ENCODE measurements at places on chromosomes 7 and 10.
A peak's percentile ranks its signal among the peaks of the same experiment; 100 is the strongest.

GRCh38 chr10:58266003-58266825, 1.5 kb downstream of the IPMK start:
- DNase-seq = peak; percentile 78

DNA sequence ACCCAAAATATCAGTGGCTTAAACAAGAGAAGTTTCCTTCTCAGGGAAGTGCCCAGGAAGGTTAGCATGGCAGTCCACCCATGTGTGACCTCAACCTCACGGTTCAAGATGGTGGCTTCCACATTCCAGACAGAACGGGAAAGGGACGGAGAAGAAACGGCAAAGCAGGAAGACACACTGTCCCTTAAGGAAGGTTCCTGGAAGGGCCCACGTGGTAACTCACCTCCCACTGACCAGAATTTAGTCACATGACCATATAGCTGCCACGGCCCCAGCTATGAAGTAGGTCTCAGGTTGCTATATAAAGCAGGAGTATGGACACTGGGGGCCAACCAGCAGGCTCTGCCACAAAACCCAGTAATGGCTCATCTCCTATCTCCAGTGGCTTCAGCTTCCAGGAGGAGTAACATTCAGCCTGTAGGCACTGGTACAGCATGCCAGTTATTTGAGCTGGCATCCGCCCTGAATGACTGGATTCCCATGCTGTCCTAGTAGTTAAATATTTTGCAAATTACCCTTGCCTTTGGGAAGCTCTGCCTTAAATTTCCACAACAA, 278.5 kb upstream of the KLF14 start:
- H3K4me1 ChIP-seq = peaks cover 40% of the 10 kb centered on the region
- DNase-seq = no peak
- no peak overlapping the region for H3K4me3 ChIP-seq
- H3K27me3 ChIP-seq = no peaks in the 10 kb centered on the region
- no peaks in the 10 kb centered on the region for H3K36me3 ChIP-seq
- peak overlapping the region; percentile 97 for H3K27ac ChIP-seq

GRCh38 chr7:76293407-76293901, 9.0 kb upstream of the HSPB1 start:
- no peak overlapping the region for H3K4me3 ChIP-seq
- H3K27me3 ChIP-seq = no peaks in the 10 kb centered on the region
- H3K27ac ChIP-seq = peak overlapping the region; percentile 97
- peaks cover 32% of the 10 kb centered on the region for H3K4me1 ChIP-seq

DNA sequence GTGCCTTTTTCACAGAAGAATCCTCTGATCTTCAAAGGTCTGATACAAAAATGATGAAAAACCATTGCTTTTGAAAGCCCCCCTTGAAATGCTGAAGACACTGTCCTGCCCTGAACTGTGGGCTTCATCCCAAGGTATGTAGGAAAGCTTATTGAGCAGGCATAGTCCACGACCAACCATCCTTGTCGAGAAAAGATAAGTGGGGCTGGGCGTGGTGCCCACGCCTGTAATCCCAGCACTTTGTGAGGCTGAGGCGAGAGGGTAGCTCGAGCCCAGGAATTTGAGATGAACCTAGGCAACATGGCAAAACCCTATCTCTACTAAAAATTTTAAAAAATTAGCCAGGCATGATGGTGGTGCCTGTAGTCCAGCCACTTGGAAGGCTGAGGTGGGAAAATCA, 25.6 kb downstream of the TACR2 start:
- no peak overlapping the region for H3K27ac ChIP-seq
- peaks cover 25% of the 10 kb centered on the region for H3K36me3 ChIP-seq
- H3K4me3 ChIP-seq = no peak overlapping the region
- DNase-seq = no peak

GRCh38 chr10:35639021-35639727, 2.9 kb downstream of the FZD8 start:
- H3K27me3 ChIP-seq = no peaks in the 10 kb centered on the region
- no peaks in the 10 kb centered on the region for H3K36me3 ChIP-seq
- H3K27ac ChIP-seq = no peak overlapping the region
- peak overlapping the region; percentile 91 for H3K4me3 ChIP-seq

- no peaks in the 10 kb centered on the region for H3K27me3 ChIP-seq
- H3K4me3 ChIP-seq = no peak overlapping the region
- H3K27ac ChIP-seq = no peak overlapping the region
- H3K36me3 ChIP-seq = no peaks in the 10 kb centered on the region
Observed at GRCh38 chr10:53406532-53406931, 633.9 kb upstream of the MBL2 start.

GRCh38 chr7:43004082-43004481, 71.9 kb downstream of the MRPL32 start:
- no peaks in the 10 kb centered on the region for H3K4me1 ChIP-seq
- H3K27me3 ChIP-seq = peaks cover 2% of the 10 kb centered on the region
- no peak overlapping the region for H3K4me3 ChIP-seq
- no peaks in the 10 kb centered on the region for H3K36me3 ChIP-seq
- DNase-seq = no peak
- no peak overlapping the region for H3K27ac ChIP-seq

DNA sequence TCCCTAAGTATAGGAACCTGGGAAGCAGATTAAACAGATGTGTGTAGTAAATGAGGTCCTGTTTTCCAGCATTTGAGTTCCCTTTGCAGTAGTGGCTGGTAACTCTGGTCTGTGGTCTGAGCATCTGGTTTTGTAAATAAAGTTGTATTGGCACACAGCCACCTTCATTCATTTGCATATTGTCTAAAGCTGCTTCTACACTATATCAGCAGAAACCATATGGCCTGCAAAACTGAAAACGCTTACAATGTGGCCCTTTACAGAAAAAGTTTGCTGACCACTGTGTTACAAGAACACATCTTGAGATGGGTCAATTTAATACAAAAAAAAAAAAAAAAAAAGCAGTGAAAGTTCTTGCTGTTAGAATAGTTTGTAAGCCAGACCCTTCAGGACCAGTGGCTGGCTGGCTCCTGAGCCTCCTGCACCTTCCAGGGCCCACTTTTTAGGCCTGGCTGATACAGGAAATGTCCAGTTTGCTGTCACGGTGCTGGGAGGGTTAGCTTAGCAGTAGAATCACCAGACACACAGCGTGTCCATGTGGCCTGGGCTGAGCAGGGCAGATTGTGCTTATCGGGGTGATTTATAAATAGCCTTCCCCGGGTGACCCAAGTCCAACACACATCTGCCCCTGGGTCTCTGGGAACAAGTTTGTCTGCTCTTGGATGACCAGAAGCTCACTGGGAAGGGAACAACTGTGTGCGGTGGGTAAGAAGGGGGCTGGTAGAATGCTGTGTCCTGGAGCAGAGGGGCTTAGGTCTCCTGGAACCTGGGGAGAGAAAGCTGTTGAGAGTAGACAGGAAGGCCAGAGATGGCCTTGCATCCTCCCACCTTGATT, 1.4 kb downstream of the C10orf71 start:
- no peak overlapping the region for H3K27ac ChIP-seq
- H3K36me3 ChIP-seq = no peaks in the 10 kb centered on the region
- H3K27me3 ChIP-seq = peaks cover 43% of the 10 kb centered on the region
- peaks cover 2% of the 10 kb centered on the region for H3K4me1 ChIP-seq
- no peak overlapping the region for H3K4me3 ChIP-seq
- DNase-seq = peak; percentile 17

DNA sequence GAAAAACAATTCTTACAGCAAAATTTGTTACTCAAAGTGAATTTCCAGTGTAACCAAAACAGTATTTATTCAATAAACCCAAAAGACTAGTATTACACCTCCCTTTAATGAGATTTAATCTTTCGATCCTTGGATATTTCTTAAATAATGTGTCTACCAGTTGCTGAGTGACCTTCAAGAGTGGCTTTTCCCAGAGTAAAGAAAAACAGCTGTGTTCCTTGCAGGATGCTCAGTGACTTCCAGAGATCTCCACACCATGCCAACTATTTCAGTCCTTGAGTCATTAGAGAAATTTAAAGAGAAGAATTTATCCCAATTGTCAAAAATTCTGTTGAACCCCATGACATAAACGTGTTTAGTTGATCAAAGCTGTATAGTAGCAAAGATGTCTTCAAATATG, 44.0 kb downstream of the IMMP2L start:
- H3K36me3 ChIP-seq = peaks cover 1% of the 10 kb centered on the region
- H3K4me3 ChIP-seq = no peak overlapping the region
- H3K27ac ChIP-seq = no peak overlapping the region
- DNase-seq = no peak

DNA sequence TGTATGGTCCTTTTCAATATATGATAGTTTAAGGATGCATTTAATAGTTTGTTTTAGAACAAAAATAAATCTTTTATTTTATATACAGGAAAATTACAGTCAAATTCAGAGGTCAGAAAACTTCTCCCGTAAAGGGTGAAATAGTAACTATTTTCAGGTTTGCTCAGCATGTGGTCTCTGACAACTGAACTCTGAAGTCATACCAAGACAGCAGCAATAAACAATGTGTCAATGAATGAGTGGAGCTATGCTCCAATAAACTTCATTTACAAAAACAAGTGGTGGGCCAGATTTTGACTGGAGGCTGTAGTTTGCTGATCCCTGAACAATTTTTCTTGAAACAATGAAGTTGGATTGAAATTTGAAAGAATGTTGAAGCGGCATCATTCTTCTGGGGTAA, 123.6 kb downstream of the ZNF248 start:
- H3K4me3 ChIP-seq = no peak overlapping the region
- H3K36me3 ChIP-seq = no peaks in the 10 kb centered on the region
- H3K27me3 ChIP-seq = no peaks in the 10 kb centered on the region
- no peak for DNase-seq
- no peaks in the 10 kb centered on the region for H3K4me1 ChIP-seq

DNA sequence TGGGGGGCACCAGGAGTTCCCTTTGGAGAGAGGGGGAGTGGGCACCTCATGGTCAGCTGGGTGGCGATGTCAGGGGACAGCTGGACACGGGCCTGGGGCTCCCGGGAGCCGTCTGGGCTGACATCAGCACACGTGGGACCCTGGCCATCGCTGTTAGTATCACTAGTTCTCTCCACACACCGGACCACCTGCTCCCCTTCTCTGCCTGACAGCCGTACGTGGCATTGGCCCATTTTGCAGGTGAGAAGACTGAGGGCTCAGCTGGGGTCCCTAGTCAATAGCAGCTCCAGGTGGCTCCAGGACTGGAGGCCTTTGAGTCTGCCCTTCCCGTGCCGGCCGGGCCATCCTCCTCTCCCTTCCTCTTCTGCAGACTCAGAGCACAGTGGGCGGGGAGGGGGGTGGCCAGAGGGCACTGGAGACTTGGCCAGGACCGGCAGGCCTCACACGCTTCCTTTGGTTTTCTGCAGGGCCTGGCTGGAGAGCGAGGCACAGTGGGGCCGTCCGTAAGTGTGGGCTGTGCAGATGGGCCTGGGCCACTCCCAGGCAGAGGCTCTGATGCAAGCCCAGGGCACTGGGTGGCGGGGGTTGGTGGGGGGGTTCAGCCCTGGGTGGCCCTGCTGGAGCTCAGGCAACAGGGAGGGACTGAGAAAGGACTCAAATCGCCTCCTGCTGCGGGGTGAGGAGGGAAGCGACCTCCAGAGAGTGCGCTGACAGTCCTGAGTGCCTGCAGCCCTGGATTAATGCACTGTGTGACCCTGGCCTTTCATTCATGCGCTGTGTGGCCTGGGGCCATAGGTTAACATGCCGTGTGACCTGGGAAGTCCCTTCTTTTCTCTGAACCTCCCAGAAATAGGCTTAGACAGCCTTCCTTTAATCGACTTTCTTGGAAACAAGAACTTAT, 78.2 kb downstream of the MYL10 start:
- H3K4me1 ChIP-seq = no peaks in the 10 kb centered on the region
- peaks cover 27% of the 10 kb centered on the region for H3K27me3 ChIP-seq
- no peaks in the 10 kb centered on the region for H3K36me3 ChIP-seq
- H3K27ac ChIP-seq = no peak overlapping the region
- no peak overlapping the region for H3K4me3 ChIP-seq

DNA sequence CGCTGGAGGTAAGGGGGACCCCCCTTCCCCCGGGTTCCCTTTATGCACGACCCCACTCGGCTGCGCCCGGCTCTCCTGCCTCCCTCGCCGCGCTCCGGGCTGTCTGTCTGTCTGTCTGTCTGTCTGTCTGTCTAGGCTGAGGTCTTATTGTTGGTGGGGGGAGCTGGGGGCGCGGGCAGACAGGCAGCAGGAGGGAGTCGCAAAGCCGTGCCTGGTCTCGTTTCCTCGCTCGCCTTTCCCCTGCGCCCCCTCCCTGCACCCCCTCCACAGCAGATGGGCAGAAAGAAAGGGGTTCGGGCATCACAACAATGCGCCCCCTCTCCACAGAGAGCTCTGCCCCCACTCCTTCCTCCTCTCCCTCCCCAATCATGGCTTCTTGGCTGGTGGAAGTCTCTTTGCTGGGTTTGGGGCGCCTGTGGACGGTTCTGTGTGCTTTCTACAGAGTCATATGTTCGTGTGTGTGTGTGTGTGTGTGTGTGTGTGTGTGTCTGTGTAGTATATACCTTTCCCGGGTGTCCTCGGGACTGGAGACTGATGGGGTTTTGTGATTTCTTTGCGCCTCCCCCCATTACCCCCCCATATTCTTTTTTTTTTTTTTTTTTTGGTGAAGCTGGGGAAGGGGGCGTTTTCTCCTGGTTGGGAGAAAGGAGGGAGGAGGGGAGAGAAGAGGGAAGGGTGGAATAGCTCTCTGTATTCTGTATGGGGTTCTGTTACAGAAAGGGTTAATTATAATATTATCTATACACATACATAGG, 1.9 kb downstream of the AUTS2 start:
- H3K4me3 ChIP-seq = peak overlapping the region; percentile 16
- no peak overlapping the region for H3K27ac ChIP-seq
- H3K36me3 ChIP-seq = no peaks in the 10 kb centered on the region
- DNase-seq = no peak
- peaks cover 17% of the 10 kb centered on the region for H3K27me3 ChIP-seq
- 0 out of 2 replicates have a peak, but pooled peaks cover 2% of the 10 kb centered on the region for H3K4me1 ChIP-seq

GRCh38 chr7:109076396-109076972, 506.8 kb downstream of the DNAJB9 start:
- no peak overlapping the region for H3K4me3 ChIP-seq
- H3K4me1 ChIP-seq = no peaks in the 10 kb centered on the region
- no peak overlapping the region for H3K27ac ChIP-seq
- no peak for DNase-seq
- no peaks in the 10 kb centered on the region for H3K36me3 ChIP-seq
- no peaks in the 10 kb centered on the region for H3K27me3 ChIP-seq

DNA sequence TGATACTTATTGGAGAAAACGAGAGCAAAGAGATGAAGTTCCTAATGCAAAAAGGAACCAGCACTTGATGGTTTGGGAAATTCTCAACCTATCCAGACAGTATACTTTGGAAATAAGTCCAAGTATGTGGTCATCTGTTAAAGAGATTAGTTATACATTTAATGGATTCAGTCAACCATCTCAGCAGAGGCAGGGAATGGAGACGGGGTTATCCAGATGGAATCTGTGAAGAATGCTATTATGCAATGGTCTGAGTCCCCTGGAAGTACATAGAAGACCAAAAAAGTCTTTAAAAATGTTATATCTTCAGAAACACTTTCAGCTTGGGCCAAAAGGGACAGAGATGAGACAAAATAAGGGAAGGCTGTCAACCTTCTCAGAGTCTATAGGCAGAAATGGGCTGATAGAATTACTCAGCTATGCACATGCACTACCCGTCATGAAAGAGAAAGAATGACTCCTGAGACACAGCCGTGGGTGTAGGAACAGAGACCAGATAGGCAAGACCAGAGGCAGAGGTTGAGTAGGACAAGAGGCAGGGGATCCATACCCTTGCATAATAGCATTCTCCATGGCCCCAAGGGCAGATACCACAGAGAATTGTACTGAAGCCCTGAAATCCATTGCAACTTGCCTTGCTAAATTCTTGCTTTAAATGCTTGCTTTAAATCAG, 738.8 kb upstream of the POT1 start:
- H3K4me3 ChIP-seq = no peak overlapping the region
- no peaks in the 10 kb centered on the region for H3K27me3 ChIP-seq
- no peak for DNase-seq
- no peaks in the 10 kb centered on the region for H3K4me1 ChIP-seq

- H3K36me3 ChIP-seq = no peaks in the 10 kb centered on the region
- H3K27ac ChIP-seq = peak overlapping the region; percentile 97
- H3K27me3 ChIP-seq = no peaks in the 10 kb centered on the region
- H3K4me1 ChIP-seq = peaks cover 6% of the 10 kb centered on the region
- peak; percentile 80 for DNase-seq
Observed at GRCh38 chr10:14039968-14040668, 290.6 kb downstream of the FRMD4A start.

All from IMR-90 (cell line).